Left renal cortex interstitium (tissue), 4 donors: ENCODE measurements at places on chromosomes 4 and X. TPM values are rescaled to one million over a fixed set of nuclear protein-coding genes. Genes with fewer than 3 reads are reported as not detected.

DNA sequence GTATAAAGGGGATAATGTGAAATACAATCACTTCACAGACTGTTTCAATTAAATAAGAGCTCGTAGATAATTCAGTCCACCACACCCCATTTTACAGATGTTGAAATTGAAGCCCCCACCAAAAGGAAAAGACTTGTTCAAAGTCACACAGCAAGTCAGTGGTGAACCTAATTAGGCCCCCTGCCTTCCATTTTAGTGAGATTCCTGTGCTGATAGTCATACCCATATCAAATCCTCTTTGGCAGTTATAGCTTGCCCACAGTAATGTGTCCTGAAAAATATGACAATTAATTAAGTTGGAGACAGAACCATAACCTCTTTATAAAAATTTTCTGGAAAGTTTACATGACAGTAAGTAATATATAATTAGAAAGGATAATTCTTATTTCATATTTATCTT, 58.0 kb downstream of the AR start:
- no peak for DNase-seq

DNA sequence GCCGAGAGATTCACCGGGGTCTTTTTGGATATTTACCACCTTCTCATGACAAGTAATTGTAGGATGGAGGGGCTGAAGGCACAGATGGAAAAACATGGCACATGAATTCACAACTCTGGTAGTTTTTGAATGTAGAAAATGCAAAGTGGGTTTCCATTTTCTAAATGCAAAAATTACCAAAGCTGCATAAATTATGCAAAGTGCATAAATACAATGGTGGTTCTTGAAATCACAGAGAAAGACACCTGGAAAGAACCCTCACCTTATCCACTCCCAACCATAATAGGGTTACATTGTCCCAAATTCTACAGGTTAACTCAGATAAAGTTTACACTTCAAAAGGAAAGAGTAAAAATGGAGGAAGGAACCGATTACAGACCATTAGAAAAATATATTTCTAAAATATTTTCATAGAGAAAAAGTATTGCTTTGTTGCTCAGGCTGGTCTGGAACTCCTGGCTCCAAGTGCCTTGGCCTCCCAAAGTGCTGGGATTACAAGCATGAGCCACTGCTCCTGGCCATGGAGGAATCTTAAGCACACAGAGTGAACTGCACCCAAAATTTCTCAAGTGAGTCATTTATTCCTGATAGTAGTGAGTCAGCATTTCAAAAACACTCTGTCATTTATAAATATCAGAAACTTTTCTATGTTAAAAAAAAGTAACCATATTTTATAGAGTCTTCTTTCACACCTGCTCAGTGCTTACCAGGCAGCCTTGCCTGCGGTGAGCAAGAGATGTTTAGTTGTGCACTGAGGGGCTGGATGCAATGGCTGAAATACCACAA, 101.4 kb downstream of the FIP1L1 start:
- no peak for DNase-seq

DNA sequence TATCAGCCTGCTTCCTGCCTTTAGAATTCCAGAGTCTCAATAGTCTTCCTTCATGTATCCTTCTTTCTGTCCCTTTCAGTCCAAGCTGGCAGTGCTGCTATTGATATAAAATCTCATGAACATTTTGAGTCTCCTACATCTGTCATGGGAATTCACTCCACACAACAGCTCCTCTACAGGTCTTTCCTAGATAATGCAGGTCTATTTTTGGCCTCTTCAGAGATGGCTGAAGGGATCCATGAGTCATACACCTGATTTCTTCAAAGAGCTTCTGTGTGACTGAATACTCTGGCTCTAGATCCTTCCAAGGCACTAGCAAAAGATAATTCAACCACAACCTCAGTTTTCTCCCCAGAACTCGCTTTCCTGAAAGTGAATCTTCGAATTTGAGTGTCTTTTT, 115.4 kb downstream of the STPG2 start:
- no peak for DNase-seq

DNA sequence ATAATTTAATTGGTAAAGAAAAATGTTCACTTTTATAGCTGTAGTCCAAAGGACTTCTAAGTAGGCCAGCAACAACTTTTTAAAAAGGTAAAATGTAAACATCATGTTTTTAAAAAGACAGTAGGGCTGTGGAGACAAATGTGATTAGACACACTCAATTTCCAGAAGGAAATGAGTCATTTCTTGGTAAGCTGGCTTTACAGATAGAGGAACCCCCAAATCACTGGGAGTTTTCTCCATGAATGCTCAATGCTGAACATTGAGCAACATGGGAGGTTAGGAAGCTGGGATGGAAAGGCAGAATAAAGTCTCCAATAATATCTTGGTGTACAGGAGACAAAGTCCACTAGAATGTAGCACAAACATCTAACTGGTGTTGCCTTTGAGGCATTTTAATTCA, 121.3 kb downstream of the NWD2 start:
- DNase-seq = no peak

DNA sequence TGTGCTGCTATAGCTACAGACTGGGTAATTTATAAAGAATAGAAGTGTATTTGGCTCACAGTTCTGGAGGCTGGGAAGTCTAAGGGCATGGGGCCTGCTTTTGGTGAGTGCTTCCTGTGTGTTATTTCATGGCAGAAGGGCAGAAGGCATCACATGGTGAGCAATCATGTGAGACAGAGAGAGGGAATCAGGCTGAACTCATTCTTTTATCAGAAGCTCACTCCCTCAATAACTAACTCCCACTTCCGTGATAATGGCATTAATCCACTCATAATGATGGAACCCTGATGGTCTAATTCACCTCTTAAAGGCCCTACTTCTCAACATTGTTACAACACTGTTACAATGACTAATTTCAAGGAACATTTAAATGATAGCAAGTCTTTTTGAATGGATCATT, 129.4 kb downstream of the FAT4 start:
- DNase-seq = no peak

GRCh38 chr4:10105920-10106319, 10.7 kb downstream of the WDR1 start:
- DNase-seq = no peak

DNA sequence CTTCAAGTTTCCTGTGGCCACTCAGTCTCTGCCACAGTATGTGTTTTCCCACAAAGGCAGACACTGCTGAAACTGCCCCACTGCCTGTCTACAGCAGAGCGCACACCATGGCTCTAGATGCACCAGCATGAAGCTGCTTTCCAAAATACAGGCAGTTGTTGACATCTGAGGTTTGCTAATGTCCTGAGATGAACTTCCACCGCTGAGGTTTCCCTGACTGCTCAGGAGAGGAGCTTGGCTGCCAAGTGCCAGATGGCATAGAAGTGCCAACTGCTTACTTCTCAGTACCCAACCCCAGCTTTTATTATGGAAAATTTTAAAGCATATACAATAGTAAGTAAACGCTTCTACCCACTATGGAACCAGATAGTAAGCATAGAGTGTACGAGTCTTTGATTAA, 61.0 kb upstream of the EXOC1L start:
- no peak for DNase-seq

DNA sequence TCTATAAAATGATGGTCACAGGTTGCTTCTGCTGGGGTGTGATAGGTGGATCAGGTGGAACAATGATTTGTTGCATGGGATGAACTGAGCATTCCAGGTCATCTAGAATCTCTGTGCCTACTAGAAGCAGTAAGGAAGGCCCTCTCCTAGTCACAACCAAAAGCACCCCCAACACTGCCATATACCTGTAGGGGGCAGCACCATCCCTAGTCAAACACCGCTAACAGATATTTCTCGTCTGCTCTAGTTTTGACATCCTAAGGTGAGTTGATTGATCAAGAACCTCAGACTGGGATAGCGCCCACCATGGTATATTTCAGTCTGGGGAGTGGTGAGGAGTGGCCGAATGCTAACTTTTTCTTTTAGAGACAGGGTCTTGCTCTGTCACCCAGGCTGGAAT, 160.2 kb downstream of the NHS start:
- no peak for DNase-seq

- no peak for DNase-seq
Measured at GRCh38 chrX:154495472-154495922, 5.1 kb upstream of the SLC10A3 start.

GRCh38 chrX:47097018-47097417, 18.8 kb downstream of the RGN start:
- DNase-seq = no peak

DNA sequence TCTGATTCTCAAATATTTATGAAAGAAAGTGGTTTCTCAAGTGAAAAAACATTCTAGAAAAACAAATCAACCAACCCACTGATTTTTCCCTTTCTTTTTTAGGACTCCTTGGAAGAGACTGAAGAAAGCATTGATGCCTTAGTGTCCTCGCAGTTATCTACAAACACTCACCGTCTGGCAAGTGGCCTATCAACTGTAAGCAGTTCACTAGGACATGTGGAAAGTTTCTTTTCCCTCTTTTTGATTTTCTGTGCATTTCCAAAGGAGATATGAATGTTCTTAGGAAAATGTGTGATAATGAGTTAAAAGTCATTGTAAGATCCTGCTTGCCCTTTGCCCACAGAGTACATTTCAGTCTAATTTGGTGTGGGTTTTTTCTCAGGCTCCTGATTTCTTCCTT, 95.9 kb downstream of the SYTL5 start:
- DNase-seq = no peak

DNA sequence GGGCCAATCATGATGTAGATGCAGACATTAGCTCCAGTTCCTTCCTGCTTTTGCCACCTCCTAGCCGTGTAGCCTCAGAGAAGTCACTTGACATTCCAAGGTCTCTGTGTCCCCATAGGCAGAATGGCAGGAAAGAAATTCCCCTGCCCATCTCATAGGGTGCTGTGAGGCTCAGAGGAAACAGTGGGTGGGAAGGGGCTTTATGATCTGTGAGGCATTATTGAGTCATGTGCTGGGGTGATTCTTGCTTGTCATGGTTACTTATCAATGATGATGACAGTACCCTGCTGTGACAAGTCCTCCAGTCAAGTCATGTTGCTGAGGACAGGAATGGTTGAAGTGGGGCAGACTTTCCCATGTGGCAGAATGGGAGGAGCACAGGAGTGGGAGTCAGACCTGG, 63.7 kb downstream of the MSX1 start:
- DNase-seq = no peak

GRCh38 chr4:1380368-1381151, 25.7 kb downstream of the NKX1-1 start:
- DNase-seq = no peak

- no peak for DNase-seq
Measured at GRCh38 chrX:130665263-130665662, 237.7 kb downstream of the ENOX2 start.

GRCh38 chrX:30310429-30311206, 1.4 kb upstream of the NR0B1 start:
- DNase-seq = no peak

GRCh38 chrX:25523574-25524540, 508.1 kb upstream of the ARX start:
- DNase-seq = no peak

GRCh38 chr4:11418610-11419009, 10.1 kb downstream of the HS3ST1 start:
- no peak for DNase-seq

GRCh38 chrX:22526339-22526738, 253.6 kb downstream of the CBLL2 start:
- no peak for DNase-seq

- DNase-seq = no peak
Measured at GRCh38 chrX:70044541-70045245, 5.0 kb downstream of the AWAT2 start.

DNA sequence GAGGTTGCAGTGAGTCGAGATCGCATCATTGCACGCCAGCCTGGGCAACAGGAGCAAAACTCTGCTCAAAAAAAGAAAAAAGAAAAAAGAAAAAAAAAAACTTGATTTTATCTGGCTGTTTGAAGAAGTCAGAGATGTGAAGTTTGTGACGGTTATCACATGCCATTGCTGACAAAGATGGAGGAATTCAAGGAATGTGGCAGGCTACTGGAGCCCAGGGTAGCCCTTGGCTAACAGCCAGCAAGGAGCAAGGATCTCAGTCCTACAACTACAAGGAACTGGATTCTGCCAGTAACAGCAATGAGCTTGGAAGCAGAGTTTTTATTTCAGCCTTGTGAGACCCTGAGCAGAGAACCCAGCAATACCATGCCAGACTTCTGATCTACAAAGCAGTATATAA, 24.3 kb upstream of the TET2 start:
- no peak for DNase-seq

DNA sequence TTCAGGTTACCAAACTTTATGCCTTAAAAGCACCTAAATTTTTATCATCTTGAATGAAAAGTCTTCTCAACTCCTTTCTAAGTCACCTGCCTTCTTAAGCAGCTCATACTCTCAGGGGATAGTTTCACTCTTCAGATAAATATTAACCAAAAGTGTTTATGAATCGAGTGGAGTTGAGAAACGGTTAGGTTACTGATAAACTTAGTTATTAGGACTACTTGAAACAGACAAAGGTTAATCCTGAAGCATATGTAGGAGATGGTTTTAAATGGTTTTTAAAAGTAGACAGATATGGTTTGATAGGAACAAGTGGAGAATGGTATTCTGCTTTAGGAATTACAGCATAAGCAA, 32.8 kb downstream of the CLDN22 start:
- DNase-seq = no peak

DNA sequence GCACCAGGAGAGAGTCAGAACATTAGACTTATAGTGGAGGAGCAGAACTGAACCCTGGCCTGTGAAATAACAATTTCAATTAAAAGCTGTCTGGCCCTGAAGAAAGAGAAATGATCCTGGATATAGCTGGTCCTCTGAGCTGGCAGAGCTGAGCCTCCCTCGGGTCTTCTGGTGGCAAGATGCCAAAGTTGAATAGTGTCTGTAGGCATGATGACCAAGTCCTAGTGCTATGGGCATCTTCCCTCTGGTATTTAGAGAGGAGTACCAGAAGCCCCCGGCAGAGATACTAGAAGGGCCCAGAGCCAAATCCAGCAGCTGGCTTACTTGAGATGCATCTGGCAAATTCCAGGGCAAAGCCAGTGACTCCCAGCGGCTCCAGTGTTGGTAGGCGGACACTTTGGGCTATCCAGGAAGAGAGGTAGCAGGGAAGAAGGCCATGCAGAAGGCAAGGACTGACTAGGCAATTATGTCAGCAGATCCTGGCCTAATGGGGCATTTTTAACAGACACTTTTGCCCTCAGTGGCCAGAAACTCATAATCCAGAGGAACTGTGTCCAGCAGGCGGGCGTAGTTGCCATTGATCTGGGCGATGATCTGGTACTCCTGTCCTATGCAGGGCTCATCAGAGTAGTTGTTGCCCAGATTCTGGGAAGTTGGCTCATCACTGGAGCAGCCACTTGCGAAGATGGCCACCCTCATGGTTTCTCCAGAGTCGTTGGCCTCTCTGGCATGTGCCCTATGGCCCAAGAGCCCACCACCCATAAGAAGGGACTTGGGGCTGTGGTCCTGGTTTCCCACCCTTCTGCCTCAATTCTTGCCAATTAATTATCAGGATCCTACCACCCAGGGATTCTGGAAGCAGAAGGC, 17.9 kb downstream of the VSIG4 start:
- no peak for DNase-seq

The VSIG1 gene
- polyA plus RNA-seq = 1.5 TPM

The NPY5R gene
- polyA plus RNA-seq = 6.1 TPM

The BEND4 gene
- 1.5 TPM for polyA plus RNA-seq

The CABS1 gene
- 0.17 TPM for polyA plus RNA-seq

The DHX15 gene
- 248 TPM for polyA plus RNA-seq

The MYL5 gene
- 23.6 TPM for polyA plus RNA-seq

The LIMCH1 gene
- 93.4 TPM for polyA plus RNA-seq
